ENCODE measurements at places on chromosomes 16 and 17.

GRCh38 chr17:74814453-74814852 is 38.3 kb upstream of the NAT9 start:
- no peak for DNase-seq

DNA sequence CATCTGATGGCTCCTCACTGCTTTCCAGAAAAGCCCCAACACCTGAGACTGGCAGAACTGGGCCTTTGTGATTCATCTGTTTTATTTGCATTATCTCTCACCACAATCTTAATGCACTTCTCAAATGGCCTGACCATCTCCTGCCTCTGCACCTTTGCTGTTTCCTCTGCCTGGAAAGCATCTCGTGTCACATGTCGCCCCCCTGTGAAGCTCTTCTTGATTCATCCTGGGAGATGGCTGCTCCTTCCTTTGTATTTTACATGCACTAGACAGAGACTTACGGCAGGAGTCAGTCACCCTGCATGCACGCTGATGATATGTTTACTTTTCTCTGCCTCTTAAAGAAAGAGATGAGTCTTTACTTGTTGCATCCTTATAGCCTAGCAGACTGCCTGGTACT is 30.0 kb downstream of the HNF1B start:
- DNase-seq = no peak

DNA sequence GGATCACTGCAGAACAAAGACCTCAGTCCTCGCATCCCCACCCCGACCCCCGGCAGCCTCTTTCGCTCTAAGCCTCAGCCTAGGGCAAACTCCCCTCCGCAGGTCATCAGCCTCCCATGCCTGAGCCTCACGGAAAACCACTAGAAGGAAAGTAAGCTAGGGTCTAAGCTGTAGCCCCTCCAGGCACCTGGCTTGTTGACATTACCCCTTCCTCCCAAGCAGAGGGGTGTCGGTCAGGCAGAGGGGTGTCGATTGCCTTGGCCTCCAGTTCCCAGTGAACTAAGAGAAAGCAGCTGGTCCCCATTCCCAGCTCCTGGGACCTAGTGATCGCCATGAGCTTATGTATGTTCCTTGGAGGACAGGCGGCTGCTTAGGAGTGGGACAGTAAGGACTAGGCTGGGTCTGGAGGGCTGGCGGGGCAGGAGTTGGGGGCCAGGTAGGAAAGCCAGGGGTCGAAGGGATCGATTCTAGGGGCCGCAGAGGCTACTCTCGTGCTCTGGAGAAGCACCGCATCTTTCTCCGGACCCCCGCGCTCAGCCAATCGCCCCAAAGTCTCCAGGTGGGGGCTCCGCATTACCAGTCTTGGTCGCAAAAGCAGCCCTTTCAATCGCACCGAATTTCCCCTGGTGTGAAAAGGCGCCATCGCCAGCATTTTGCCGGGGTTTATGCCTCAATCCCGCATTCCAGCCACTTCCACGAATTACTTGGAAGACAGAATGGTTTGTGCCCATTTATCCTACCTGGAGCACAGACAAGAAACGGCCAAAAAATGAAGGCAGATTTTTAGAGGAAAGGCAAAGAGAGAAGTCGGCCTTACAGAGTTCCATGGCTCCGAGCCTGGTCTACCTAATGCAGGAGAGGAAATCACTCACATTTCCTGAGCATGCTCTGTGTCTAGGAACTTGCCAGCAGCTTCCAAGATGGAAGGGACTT is 21.3 kb upstream of the HOXB13 start:
- no peak for DNase-seq

DNA sequence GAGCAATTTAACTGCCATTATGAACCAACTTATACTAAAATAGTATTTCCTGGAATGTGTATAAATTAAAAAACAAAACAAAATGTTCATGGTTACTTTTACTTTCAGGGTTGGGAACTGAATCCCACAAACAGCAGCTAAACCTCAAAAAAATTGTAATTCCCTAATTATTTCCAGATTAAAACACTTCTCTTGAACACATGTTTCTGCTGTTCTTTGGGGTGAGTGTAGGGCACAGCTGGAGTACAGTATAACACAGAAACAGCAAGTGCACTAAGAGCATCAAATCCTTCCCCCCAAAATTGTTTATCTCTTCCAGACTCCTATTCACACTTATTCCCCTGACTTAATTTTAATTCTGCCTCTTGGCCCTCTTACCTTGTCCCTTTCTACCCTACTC is 56.4 kb downstream of the KANSL1 start:
- DNase-seq = no peak

DNA sequence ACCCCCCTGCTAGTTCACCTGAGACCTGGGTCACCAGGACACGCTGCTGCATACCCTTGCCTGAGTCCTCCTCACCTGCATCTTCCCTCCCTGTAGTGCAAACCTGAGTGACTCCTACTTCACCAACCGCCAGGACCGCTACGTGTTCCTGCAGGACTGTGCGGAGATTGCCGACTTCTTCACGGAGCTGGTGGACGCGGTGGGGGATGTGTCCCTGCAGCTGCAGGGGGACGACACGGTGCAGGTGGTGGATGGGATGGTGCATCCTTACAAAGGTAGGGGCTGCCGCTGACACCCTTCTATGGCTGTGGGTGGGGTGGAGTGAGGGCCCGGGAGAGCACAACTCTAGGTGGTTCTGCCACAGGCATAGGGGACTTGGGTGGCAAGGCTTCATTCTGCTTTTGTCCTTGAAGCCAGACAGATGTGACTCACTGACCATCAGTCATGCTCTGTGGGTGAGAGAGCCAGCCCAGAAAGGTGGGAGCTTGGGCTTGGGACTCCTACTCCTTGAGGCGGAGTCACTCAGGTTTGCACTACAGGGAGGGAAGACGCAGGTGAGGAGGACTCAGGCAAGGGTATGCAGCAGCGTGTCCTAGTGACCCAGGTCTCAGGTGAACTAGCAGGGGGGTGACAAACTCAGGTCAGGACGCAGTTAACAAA is 22.3 kb downstream of the PGS1 start:
- no peak for DNase-seq

- no peak for DNase-seq
Measured at GRCh38 chr17:70037498-70037897, 37.5 kb upstream of the KCNJ16 start.

DNA sequence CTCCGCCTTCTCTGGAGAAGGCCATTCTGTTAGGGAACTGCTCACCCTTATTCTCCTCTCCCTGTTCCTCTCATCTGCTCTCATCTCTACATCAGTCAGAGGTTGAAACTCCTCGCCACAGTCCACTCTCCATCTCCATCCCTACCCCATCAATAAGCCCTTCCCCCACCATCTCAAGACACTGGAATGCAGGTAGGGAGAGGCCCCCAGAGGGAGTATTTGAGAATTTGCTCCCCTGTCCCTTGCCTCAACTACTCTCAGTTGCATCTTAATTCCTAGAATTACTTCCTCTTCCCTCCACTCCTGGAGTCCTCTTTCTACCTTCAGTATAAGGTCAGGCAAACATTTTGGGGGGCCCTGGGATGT is 2.0 kb upstream of the AATF start:
- no peak for DNase-seq

GRCh38 chr16:86387468-86388440 is 122.6 kb upstream of the FOXF1 start:
- no peak for DNase-seq

- no peak for DNase-seq
Measured at GRCh38 chr17:9236286-9237052, 215.2 kb downstream of the NTN1 start.

DNA sequence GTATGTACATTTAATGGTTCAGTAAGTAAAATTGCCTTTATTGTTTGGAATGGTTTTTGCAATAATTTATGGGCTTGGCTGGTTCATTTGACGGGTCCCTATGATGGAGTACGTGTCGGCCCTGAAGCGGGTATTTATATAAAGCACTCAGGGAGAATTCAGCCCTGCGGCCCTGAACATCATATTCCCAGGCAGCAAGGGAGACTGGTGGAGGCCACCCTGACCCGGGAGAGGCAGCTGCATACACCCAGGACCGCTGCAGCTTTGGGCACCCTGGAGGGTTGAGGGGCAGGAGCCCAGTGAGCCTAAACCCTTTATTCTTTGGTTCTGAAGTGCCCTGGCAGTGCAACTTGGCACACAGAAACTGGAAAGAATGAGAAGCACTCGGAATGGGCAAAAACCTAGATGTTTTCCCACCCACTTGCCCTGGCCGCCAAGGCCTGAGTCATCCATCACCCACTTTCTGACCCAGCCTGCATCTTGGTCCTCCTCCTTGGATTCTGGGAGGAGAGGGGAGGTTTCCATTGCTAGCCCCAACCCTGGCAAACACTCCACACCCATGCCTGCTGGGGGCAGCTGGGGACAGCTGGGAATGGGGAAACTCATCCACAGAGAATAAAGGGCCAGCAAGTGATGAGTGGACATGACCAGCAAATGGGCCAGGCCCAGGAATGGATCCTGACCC is 162.2 kb upstream of the TNRC6C start:
- DNase-seq = peak; percentile 59

DNA sequence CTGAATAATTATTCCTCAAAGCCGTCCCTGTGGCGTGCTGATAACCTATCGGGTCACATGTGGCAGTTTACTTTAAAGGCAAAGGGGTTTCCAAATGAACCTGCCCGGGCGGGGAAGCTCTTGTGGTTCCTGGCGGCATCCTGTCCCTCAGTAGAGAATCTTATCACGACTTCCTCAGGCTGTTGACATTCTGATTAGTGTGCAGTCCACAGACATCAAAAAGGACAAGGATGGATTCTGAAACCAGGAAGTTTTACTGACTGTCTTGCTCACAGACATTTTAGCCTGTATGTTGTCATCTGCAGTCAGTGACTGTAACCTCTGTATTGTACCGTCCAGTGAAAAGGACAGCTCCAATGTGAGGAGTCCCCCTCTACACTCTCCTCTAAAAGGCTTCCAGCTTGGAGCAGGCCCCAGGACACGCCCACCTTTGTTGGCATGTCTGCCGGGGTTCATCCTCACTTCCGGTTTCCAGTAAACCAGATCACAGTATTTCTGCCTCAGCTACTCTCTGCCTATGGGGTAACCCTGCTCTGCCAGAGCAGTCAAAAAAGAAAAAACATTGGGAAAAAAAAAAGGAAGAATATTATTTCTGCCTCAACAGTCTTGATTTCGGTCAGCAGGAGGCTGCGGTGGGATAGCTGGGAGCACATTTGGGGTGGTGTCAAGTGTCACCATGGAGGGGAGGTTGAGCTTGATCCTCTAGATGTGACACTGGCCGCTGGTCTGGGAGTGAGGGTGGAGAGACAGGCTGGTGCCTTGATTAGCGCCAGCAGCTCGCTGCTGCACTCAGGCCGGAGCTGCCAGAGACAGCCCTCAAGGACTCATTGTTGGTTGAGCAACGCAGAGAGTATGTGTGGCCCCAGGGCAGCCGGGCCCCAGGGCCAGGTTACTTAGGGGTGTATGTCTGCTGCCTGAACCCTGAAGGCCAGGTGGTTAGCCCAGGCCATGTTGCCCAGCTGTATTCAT is 89.0 kb upstream of the DNAH17 start:
- DNase-seq = no peak

- no peak for DNase-seq
Measured at GRCh38 chr16:1825864-1826690, 548 bp downstream of the HAGH start.

DNA sequence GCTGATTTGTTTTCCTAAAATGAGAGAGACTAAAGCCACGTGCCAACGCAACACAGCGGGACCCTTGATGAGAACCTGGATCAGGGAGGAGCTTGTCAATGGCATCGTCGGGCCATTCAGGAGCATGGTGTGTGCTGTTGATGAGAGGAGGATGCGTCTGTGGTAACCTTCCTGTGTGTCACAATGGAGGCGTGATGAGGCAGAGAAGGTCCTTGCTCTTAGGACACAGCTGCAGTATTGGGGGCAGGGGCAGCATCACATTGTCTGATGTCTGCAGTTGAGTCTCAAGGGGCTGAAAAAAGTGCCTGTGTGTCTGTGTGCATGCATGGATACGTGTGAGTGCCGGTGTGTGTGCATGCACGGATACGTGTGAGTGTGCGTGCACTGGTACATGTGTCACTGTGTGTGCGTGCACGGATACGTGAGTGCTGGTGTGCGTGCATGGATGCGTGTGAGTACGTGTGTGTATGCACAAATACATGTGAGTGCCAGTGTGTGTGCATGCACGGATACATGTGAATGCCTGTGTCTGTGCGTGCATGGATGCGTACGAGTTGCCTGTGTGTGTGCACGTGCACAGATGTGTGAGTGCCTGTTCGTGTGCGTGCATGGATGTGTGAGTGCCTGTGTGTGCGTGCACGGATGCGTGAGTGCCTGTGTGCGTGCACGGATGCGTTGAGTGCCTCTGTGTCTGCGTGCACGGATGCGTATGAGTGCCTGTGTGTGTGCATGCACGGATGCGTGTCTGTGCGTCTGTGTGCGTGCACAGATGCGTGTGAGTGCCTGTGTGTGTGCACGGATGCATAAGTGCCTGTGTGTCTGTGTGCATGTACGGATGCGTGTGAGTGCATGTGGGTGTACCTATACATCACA is 39.3 kb downstream of the BAIAP2 start:
- no peak for DNase-seq

DNA sequence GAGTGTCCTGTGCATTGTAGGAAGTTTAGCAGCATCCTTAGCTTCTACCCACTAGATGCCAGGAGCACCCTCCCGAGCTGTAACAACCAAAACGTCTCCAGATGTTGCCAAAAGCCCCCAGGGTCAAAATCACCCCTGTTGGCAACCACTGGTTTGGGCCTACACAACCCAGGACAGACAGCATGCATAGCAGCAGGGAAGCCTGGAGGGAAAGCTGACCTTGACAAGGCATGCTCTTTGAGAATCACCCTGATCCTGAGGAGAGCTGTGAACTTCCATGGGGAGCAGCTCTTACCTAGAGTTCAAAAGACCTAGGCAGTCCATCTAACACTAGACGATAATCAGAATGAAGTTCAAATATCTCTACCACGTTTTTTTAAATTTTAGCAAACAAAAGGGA is 9.2 kb downstream of the SKAP1 start:
- no peak for DNase-seq

DNA sequence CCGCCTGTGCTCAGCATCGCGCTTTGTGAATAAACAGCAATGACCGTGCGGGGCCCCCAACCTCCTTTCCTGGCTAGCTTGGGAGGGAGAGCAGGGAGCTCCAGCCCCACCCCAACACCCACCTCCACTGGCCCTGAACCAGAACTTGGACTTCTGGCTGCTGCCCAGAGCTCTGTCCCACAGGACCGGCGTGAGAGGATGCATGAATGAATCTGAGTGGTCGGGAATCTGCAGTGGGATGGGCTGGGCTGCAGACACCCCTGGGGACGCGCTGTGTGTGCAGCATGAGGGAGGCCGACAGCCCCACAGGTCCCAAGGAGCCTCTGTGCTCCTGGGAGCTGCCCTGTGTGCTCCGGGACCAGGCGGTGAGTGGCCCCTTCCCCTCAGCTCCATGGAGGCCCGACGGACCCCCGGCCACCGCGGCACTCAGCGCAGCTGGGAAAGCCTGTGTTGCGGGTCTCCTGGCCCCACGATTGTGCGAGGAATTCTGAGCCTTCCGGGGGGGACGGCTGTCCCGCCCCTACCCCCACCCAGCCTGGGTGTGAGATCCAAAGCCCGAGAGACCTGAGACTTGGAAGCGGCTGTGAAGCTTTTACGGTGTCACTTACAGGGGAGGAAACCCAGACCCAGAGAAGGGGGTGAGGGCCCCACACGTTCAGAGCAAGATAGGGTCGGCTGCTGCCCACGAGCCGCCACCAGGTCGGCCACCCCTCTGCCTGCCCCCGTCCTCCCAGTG is 5.4 kb downstream of the PIEZO1 start:
- DNase-seq = no peak
